ENCODE measurements at places on chromosomes 3 and 15.

GRCh38 chr3:107959550-107960154, 131.2 kb downstream of the CD47 start:
- no peak for DNase-seq

DNA sequence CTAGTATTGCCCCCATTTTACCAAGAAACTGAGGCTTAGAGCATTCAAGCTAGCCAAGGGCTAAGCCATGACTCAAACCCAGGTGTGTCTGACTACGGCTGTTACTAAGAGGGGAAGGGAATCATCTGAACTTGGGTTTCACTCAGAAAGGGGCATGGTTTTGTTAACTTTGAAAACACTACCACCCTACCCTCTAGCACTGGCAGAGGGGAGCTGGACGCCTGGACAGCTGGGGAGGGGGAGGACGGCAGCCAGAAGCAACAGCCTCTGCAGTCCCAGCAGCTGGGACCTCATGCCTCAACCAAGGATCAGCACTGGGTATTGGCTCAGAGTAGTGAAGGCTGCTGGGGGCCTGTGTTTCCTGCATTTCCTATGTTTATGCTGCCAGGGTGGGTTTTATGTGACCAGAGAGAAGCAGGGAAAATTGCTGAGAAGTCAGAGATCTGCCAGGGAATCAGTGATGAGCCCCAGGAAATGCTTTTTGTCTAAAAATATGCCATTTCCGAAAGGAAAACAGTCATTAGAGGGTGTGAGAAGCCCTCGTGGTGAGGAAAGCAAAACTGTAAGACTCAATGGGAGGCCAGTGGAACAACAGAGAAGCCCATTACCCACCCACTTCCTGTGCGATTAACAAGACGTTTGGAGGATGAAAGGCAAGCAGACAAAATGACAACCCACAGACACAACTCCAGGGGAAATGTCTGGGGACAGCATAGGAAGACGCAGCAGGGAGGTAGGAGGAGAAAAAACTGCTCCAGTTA, 41.2 kb downstream of the LIPC start:
- DNase-seq = no peak

- no peak for DNase-seq
These were observed 201.2 kb downstream of the SATB1 start for GRCh38 chr3:18223974-18224373.

GRCh38 chr3:196311-197148, at the start of gene CHL1:
Gene CHL1 (plus strand): TSS chr3:196763. CDS start chr3:319777, 123,014 bp downstream.
- no peak for DNase-seq

GRCh38 chr15:51793521-51794305, 35.7 kb upstream of the TMOD3 start:
- no peak for DNase-seq

- DNase-seq = no peak
These were observed 32.2 kb downstream of the PEX5L start for GRCh38 chr3:180004542-180004941.

DNA sequence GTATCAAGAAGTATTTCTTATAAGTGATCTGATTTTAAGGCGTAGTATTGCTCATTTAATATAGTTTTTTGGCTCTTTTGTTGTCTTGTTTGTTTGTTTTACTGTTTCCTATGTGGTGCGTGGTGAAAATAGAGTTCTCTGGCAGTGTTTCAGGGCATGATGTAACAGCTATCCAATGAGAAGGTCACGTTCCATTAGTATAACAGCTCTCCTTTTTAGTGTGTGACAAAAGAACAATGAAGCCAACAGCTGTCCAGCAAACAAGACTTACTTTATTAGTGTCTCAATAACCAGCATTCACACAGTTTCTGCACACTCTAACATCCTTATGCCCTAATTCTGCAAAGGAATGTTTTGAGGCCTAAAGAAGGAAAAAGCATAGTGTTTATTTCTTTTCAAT, 127.9 kb downstream of the SLC25A26 start:
- DNase-seq = no peak

DNA sequence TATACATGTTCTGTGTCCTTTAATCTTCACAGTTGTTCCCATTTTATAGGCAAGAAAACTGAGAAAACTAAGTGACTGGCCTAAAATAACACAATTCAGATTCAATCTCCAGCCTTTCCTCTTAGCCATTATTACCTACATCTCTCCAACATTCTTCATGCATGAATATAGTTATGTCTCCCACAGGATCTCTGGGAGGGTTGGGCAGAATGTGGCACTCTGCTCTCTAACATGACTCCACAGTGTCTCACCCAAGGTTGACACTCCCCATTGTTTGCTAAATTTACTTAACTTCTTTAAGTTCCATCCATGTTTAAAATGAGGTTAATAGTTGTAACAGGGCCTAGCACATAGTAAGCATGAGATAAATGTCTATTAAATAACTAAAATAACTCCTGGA, 276.3 kb downstream of the ERC2 start:
- no peak for DNase-seq

- no peak for DNase-seq
These were observed 127.2 kb downstream of the ZBTB20 start for GRCh38 chr3:115019900-115020299.

- DNase-seq = no peak
These were observed 369.5 kb downstream of the FEZF2 start for GRCh38 chr3:62003835-62004234.

- no peak for DNase-seq
These were observed 14.5 kb upstream of the SLC41A3 start for GRCh38 chr3:126098391-126098858.

DNA sequence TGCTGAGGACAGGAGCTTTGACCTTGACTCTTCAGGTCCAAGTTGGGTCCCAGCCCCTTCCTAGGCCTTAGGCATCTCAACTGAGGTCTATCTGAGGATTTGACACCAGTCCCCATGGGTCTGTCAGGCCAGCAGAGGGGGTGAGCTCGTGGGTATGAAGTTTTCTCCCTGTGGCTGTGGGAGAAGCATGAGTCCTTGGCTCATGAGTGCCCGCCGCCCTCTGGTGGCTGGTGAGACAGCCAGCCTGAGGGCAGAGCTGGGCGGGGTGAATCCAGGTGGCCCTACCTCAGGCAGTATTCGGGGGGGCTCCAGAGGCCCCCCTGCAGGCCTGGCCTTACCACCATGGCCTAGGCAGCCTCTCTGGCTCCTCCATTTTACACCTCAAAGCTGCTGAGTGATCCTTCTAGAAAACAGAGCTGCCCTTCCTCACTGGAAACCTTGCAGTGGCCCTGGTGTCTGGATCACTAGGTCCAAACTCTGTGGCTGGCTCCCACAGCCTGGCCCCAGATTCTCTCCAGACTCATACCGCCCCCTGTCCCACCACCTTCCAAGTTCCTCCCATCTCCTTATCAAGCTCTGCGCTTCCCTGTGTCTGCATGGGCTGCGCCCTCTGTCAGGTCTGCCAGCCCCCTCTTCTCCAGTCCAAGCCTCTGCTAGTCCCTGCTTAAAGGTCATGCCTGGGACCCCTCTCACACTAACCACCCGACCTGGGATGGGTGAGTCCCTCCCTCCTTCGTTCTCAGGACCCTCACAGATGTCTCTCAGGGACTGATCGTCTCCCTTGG, 16.1 kb downstream of the SH2D7 start:
- peak; percentile 33 for DNase-seq

DNA sequence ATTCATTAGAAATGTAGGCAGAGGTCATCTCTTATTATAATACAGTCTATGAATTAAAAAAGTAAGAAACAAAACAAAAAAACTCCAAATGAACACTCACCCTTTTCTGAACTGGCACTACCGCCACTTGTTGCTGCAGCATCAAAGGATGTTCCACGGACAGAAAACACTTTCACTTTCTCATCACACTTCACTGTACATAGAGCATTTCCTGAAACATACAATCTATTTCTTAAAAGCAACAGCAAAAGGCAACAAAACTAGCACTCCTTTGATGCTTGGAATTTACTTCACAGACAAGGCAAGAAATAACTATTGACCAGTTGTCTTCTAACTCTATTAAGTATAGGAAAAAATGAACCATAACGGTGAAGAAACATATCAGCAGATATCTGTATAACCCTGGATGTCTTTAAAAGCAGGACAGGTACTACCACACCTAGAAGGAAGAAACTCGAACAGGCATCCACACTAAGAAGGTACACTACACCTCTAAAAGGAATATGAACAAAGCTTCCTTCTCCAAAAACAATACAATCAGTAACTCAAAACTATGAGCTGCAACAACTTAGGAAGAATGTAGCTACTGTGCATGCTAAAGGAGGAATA, 24.9 kb downstream of the ETFA start:
- DNase-seq = no peak

Data from esophagus squamous epithelium (tissue), 5 donors.